Epithelial cell of umbilical artery (primary cell): ENCODE measurements at places on chromosomes 3 and 15. TPM values are rescaled to one million over a fixed set of nuclear protein-coding genes. Genes with fewer than 3 reads are reported as not detected.

The STXBP5L gene
- not detected in 2 replicates for total RNA-seq

The LRTM1 gene
- total RNA-seq, result not detected in 2 replicates

The ECT2 gene
- total RNA-seq, result 38.3 and 43.9 TPM in 2 replicates

The SPTBN5 gene
- 2.9 and 7.0 TPM in 2 replicates for total RNA-seq

The C2CD4A gene
- 4.2 and 5.2 TPM in 2 replicates for total RNA-seq
